ENCODE measurements at places on chromosomes 12 and 14.

DNA sequence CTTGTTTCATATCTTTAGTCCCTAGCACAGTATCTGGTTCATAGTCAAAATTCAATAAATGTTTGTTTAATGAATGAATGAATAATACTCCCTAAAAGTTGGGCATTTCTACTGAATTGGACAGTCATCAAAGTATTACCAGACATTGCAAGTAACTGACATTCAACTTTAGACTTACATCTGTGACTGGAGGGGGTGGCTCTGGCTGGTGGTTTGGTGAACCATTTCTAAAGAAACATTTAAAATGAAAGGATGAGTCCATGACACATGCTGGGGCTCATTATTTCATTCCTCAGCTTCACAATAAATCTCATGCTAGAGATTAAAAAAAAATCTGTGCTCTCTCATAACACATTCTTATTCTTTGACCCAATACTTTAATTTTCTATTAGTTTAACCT is 20.6 kb upstream of the CSRNP2 start:
- DNase-seq: no peak

GRCh38 chr12:79927772-79928474 is 7.0 kb downstream of the PPP1R12A start:
- no peak for DNase-seq

DNA sequence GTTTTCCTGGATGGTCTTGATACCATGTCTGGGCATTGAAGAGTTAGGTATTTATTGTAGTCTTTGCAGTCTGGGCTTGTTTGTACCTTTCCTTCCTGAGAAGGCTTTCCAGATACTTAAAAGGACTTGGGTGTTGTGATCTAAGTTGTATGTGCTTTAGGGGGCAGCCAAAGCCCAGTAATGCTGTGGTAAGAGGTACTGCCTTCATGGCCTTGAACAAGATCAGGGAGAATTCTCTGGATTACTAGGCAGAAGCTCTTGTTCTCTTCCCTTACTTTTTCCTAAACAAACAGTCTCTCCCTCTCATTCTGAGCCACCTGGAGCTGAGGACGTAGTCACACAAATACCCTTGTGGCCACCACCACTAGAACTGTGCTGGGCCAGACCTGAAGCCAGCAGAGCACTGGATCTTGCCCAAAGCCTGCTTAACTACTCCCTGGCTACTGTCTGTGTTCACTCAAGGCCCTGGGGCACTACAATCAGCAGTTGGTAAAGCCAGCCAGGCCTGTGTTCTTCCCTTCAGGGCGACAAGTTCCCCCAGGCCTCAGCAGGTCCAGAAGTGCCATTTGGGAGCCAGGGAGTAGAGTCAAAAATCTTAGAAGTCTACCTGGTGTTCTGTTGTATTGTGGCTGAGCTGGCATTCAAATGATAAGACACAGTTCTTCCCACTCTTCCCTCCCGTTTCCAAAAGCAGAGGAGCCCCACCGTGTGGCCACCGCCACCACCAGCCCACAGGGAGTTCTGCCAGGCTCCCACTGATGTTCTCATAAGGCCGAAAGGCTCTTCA is 11.4 kb downstream of the PRORP start:
- no peak for DNase-seq

GRCh38 chr12:4214877-4215228 is 58.7 kb upstream of the CCND2 start:
- peak; percentile 29 for DNase-seq

- no peak for DNase-seq
Measured at GRCh38 chr12:52354200-52354599, 13.1 kb downstream of the KRT85 start.

GRCh38 chr14:75123991-75124390 is 2.9 kb downstream of the NEK9 start:
- DNase-seq: no peak

All from liver (tissue), 10 donors.